ENCODE measurements at places on chromosomes 3 and 15. TPM values are rescaled to one million over a fixed set of nuclear protein-coding genes. Genes with fewer than 3 reads are reported as not detected.

DNA sequence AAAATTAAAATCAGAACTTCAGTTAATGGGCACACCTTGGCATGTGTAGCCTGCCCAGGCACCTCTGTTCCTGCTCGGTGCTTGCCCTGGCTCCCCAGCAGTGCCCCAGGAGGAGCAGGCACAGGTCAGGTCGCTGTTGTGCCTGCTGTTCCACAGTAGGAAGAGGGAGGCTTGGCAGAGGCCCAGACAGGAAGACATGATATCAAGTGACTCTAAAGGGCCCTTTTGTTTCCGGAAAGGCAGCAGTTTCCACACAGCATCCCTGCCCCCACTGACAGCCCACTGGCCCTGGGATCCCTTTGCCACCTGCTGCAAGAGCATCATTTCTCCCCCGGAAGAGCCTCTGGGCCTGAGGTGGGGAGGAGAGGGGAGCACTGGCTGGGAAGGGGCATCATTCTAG is 40.5 kb upstream of the HES1 start:
- DNase-seq = peak; percentile 85

DNA sequence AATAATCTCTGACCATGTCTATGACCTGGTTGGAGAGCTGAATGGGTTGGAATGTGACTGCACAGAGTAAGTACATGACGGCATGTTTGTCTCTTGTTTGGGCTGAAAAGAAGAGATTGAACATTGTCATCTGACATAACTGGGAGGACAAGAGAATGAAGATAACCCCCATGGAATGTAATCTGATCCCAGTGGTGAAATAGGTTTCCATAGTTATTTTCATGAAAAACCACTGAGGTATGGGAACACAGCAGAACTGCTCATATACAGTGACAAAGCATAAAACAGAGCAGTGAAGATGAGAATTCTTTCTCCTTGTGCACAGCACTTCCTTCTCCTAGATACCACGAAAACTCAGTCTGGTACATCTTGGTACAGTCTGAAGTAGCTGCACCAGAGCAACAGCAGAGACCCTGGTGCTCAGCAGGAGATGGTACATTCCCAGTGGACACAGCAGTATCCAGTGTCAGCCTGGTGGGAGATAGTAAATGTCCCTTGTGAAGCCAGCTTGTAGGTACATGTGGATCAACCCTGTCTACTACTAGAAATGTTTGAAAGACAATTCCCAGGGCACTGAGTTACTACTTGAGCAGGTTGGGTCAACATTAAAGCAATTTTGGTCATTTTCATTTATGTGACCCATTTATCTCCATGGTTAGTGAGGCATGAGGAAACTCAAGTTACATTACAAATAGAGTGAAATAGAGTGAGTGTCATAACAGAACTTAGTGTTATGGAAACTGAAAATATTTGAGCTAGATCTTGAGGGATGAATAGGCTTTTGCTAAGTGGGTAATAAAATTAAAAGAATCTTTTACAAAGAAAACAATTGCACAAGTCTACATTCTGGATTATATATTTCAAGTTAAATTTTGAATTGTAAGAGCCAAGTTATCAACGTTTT is 178.3 kb downstream of the SUCNR1 start:
- DNase-seq = no peak

DNA sequence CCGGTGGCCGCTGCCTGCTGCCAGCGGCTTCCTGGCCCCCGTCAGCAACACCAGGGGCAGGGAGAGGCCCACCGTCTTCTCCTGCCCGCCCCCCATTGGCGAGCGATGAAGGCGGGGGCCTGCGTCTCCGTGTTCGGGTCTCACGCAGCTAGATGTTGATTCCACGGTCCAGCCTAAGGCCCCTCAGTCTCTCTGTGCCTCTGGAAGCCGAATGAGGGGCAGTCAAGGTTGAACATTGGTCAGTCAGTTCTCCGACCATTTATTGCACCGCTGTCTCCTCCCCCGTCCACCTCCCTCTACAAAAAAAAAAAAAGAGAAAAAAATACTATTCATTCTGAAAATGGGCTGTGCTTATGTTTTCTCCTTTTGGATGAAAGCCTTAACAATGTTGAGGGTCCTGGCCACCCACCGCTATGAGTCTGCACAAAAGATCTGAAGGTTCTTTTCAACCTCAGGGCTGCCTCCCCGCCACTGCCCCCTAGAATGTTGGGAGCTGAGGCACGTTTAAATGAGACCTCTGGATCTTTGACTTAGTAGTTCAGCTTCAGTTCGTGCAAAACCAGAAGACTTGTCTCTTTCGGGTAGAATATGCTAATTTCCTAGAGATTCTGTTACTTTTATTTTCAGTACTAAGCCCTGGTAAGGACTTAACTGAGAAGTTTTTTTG is 736 bp downstream of the IREB2 start:
- peak; percentile 35 for DNase-seq

The LNP1 gene
- 1.0 TPM for total RNA-seq

Measured in left colon (tissue), 2 donors.